ENCODE measurements at places on chromosomes 11 and 22. TPM values are rescaled to one million over a fixed set of nuclear protein-coding genes. Genes with fewer than 3 reads are reported as not detected.
A peak's percentile ranks its signal among the peaks of the same experiment; 100 is the strongest.

GRCh38 chr11:127574478-127574877 lies 573.9 kb upstream of the KIRREL3 start:
- H3K4me1 ChIP-seq: no peaks in the 10 kb centered on the region
- no peak overlapping the region for H3K4me3 ChIP-seq
- DNase-seq: no peak
- H3K36me3 ChIP-seq: no peaks in the 10 kb centered on the region
- no peaks in the 10 kb centered on the region for H3K27me3 ChIP-seq

DNA sequence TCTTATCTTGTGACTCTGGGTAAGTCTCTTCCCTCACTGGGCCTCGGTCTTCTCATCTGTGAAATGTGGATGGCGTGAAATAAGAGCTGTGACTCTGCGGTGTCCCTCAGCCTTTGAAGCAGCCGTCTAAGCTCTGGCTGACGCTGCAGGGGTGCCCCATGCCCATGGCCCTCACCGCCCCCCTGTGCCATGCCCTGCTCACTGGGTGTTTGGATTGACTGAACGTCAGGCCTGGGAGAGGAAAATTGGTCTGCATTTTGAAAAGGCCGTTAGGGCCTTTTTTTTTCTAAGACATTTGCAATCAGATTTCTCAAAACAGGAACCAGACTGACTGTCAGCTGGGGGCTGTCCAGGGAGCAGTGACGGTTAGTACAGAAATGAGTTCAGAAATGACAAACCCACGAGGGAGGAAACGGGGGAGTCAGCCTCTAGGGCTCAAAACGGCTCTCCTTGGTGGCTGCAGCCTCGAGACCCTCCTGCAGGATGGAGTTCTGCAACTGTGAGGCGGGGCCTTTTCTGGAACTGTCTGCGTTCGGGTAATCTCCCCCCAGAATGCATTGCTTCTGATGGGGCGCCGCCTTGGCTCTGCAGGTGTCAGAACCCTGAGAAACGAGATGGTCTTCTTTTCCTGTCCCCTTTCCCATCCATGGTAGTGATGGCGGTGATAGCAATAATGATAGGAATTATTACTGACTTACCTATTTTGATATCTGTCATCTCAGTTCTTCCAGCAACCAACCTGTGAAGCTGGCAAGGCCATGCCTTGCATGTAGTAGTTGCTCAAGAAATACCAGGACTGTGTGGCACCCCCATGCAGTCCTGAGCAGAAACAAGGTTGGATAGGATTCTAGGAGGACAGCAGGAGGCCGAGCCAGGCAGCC lies 2.0 kb downstream of the GRK2 start:
- no peak overlapping the region for H3K27ac ChIP-seq
- DNase-seq: no peak
- no peak overlapping the region for H3K4me3 ChIP-seq
- no peaks in the 10 kb centered on the region for H3K27me3 ChIP-seq

DNA sequence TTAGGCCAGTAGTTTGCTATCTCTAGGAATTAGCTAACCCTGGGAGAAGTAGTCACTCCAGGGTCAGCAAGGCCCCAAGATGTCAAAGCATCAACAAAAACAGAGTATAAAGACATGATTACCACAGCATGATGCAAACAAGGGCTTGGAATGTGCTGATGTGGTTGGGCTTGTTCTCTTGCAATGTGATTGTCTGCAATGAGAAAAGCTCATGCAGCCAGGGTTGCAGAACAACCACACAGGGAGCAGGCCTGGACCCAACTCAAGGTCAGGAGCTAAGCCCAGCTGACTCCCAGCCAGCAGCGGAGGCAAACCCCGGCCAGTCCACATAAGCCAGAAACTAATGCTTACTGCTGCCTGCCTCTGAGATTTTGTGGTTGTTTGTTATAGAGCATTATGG lies 132.4 kb upstream of the ZC3H12C start:
- no peaks in the 10 kb centered on the region for H3K36me3 ChIP-seq
- no peaks in the 10 kb centered on the region for H3K27me3 ChIP-seq
- DNase-seq: no peak
- no peaks in the 10 kb centered on the region for H3K4me1 ChIP-seq

DNA sequence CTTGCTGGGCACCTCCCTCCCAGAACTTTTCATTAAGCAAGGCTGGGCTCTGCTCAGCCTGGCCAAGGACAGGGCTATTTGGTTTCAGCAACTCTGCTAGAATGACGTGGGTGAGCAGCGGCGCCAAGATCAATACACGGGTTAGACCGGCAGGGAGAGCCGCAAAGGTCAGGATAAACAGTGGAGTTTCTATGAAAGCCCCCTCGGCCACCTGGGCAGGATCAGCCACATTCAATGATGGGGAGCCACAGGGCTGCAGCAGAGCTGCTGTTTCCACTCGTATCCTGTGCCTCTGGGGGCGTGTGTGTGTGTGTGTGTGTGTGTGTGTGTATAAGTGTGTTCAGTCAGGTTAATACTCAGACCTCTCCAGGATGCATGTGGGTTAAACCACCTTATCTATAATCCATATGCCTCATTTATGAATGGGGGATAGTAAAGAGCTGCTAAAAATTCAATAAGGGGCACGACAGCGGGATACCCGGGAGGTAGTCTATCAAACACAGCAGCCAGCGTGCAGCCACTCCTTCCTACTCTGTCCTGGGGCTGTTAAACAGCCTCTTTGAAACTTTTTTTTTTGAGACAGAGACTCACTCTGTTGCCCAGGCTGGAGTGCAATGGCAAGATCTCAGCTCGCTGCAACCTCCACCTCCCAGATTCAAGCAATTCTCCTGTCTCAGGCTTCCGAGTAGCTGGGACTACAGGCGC lies 34.8 kb downstream of the MYH9 start:
- DNase-seq: peak; percentile 56
- H3K4me1 ChIP-seq: peaks cover 60% of the 10 kb centered on the region
- H3K27ac ChIP-seq: peak overlapping the region; percentile 78
- H3K4me3 ChIP-seq: no peak overlapping the region

DNA sequence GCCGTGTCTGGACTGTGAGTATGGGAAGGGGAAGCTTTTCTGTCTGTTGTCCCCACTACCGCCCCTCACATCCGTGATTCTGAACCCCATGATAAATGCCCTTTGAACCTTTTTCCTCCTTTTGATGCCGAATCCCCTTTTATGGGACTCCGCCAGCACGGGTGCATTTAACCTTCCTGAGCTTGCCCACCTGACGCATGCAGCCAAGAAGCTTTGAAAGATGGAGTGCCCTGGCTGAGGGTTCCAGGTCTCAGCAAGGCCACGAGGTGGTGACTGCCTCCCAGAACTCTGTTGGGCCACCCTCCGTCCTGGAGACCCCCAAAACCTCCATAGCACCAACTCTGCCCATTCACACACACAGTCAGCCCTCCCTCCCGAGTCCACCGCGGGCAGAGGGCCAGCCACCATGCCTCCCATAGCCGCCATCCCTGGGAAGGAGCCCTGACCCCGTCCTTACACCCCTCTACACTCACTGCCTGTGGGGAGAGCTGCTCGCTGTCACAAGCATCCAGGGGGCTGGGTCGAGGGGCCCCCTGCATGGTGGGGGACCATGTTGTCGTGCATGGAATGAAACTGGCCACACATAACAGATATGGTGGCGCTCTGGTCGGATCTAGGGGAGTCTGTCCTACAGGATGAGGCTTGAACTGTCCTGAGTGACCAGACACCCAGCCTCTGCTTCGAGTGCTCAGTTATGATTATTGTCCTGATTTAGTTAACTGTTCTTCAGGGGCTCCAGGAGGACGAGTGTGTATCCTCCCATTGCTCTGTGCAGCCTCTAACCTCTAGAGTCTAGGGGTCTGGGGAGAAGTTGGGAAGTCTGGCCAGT lies 822 bp upstream of the COMT start:
- H3K27me3 ChIP-seq: no peaks in the 10 kb centered on the region
- H3K4me3 ChIP-seq: peak overlapping the region; percentile 95
- H3K27ac ChIP-seq: peak overlapping the region; percentile 95
- peaks cover 9% of the 10 kb centered on the region for H3K4me1 ChIP-seq
- no peak for DNase-seq

- no peaks in the 10 kb centered on the region for H3K27me3 ChIP-seq
- DNase-seq: peak; percentile 4
- no peaks in the 10 kb centered on the region for H3K36me3 ChIP-seq
- no peak overlapping the region for H3K4me3 ChIP-seq
These were observed 350.1 kb downstream of the GUCY1A2 start for GRCh38 chr11:106668147-106668546.

- peak; percentile 50 for DNase-seq
- H3K27ac ChIP-seq: no peak overlapping the region
- H3K4me1 ChIP-seq: peaks cover 16% of the 10 kb centered on the region
- no peaks in the 10 kb centered on the region for H3K36me3 ChIP-seq
These were observed 26.0 kb upstream of the LRRC10B start for GRCh38 chr11:61482513-61482912.

GRCh38 chr22:26887916-26888315 lies 230.5 kb downstream of the MIAT start:
- no peaks in the 10 kb centered on the region for H3K27me3 ChIP-seq
- no peaks in the 10 kb centered on the region for H3K36me3 ChIP-seq
- peaks cover 52% of the 10 kb centered on the region for H3K4me1 ChIP-seq
- no peak overlapping the region for H3K4me3 ChIP-seq
- peak; percentile 30 for DNase-seq

GRCh38 chr22:35809816-35810215 lies 92.1 kb downstream of the APOL5 start:
- H3K4me3 ChIP-seq: no peak overlapping the region
- peaks cover 44% of the 10 kb centered on the region for H3K36me3 ChIP-seq
- no peak overlapping the region for H3K27ac ChIP-seq
- no peak for DNase-seq
- no peaks in the 10 kb centered on the region for H3K27me3 ChIP-seq
- no peaks in the 10 kb centered on the region for H3K4me1 ChIP-seq

- H3K4me3 ChIP-seq: peak within 1 kb of the TSS; percentile 96
- peaks cover 5% of the 10 kb centered on the region for H3K4me1 ChIP-seq
- H3K27me3 ChIP-seq: no peaks in the 10 kb centered on the region
- DNase-seq: peak; percentile 92
- no peaks in the 10 kb centered on the region for H3K36me3 ChIP-seq
These were observed at the start of gene XNDC1N for GRCh38 chr11:71927820-71928736. XNDC1N (minus strand) TSS chr11:71928594; CDS start chr11:71923353, 5,241 bp downstream.

- no peaks in the 10 kb centered on the region for H3K4me1 ChIP-seq
- H3K27ac ChIP-seq: no peak overlapping the region
- H3K27me3 ChIP-seq: no peaks in the 10 kb centered on the region
- H3K36me3 ChIP-seq: peaks cover 61% of the 10 kb centered on the region
- DNase-seq: no peak
These were observed 18.8 kb downstream of the MCM5 start for GRCh38 chr22:35418731-35419130.

The WNT7B gene
- total RNA-seq: not detected

The OR5F1 gene
- total RNA-seq: not detected

The LGALS12 gene
- 0.14 TPM for total RNA-seq

The HTATIP2 gene
- 0.28 TPM for total RNA-seq

The INPP5J gene
- 0.12 TPM for total RNA-seq

The KCTD14 gene
- total RNA-seq: 0.15 TPM

The POU2F3 gene
- total RNA-seq: not detected

The C22orf31 gene
- not detected for total RNA-seq
